Stimulated activated CD8-positive, alpha-beta memory T cell treated with anti-CD3 and anti-CD28 coated beads, Interleukin-7, amount 100 ng/mL, for 48 hours (primary cell): ENCODE measurements at places on chromosomes 3 and 15.

DNA sequence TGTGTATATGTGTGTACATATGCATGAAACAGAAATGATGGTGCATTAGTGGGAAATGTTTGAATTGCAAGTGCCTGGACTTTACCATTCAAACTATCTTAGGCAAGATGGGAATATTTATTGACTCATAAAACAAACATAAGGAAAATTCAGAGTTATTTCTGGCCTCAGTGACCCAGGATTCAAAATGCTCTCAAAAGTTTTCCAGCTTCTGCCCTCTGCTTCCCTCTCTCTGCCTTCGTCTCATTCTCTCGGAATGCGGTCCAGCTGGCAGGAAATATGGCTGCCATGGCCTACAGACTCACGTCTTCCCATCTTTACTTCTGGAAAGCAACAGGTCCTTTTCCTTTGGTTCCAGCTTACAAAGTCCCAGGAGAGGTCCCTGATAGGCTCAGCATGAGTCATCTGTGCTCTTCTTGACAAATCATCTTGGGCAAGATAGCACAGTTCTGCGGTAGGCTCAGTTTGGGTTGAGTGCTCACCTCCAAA is 8.7 kb upstream of the ZNF774 start:
- no peak for DNase-seq

GRCh38 chr15:63891768-63892133 is 58.0 kb upstream of the HERC1 start:
- no peak for DNase-seq

- DNase-seq: no peak
These were observed 49.8 kb upstream of the SYN2 start for GRCh38 chr3:11954312-11954934.

- DNase-seq: no peak
These were observed 516.7 kb downstream of the MECOM start for GRCh38 chr3:169146866-169147237.

DNA sequence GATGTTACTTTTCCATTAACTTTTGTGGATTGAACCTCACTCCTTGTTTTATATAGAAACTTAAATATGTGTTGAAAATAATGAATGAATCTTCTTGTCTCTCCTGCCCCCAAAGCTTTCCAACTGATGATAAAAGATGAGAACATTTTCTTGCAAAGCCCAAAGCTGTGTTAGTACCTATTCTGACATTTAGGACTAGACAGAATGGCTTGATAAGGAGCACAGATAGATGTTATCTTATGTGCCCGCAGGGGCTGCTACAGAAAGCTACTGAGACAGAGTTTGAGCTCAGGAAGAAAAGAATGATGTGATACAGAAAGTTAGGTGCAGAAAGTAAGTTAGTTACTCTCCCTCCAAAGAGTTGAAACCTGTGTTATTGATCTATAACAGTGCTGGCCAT is 109.4 kb upstream of the ATP11B start:
- DNase-seq: no peak

- DNase-seq: no peak
These were observed 61.4 kb downstream of the FRMD4B start for GRCh38 chr3:69324362-69325025.

DNA sequence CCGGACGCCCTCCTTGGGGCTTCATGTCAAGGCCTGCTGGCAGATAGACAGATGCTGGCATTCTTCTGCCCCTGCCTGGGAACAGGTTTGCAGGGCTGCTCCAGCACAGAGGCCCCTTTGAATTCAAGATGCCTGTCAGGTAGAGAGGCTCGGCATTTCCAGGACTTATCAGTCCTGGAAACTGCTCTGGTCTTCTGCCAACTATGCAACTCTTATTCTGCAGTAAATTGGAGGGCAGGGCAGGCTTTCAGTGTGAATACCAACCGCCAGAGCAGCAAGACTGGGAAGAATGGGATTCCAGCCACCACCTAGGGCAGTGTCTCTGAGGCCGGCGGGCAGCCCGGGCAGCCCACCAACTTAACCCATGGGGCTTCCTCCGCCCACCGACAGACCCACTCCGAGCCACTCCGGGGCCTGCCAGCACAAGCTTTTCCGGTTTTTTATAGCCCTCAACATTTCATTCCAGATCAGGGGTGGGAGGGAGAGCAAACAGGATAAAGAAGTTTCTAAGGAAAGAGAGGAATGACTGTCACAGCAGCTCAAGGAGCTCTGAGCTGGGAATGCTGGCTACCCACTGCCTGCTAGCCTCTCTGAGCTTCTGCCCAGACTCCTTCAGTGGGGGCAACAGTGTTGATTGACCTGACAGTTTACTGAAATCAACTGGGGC is 140.9 kb downstream of the NTRK3 start:
- no peak for DNase-seq
